Neural crest cell (in vitro differentiated cells): ENCODE measurements at places on chromosomes 11 and 22. TPM values are rescaled to one million over a fixed set of nuclear protein-coding genes. Genes with fewer than 3 reads are reported as not detected.

GRCh38 chr11:20089796-20090653, 70.2 kb downstream of the DBX1 start:
- DNase-seq, result no peak

- no peak for DNase-seq
Observed at GRCh38 chr11:1146365-1146764, 11.4 kb upstream of the MUC5AC start.

Gene DTX4
- total RNA-seq, result 129 and 139 TPM in 2 replicates

Gene LYVE1
- 0.14 TPM in 1 of 2 replicates, not detected in the other for total RNA-seq

GRCh38 chr11:10095412-10096208, 198.4 kb downstream of the SBF2 start:
- no peak for DNase-seq

DNA sequence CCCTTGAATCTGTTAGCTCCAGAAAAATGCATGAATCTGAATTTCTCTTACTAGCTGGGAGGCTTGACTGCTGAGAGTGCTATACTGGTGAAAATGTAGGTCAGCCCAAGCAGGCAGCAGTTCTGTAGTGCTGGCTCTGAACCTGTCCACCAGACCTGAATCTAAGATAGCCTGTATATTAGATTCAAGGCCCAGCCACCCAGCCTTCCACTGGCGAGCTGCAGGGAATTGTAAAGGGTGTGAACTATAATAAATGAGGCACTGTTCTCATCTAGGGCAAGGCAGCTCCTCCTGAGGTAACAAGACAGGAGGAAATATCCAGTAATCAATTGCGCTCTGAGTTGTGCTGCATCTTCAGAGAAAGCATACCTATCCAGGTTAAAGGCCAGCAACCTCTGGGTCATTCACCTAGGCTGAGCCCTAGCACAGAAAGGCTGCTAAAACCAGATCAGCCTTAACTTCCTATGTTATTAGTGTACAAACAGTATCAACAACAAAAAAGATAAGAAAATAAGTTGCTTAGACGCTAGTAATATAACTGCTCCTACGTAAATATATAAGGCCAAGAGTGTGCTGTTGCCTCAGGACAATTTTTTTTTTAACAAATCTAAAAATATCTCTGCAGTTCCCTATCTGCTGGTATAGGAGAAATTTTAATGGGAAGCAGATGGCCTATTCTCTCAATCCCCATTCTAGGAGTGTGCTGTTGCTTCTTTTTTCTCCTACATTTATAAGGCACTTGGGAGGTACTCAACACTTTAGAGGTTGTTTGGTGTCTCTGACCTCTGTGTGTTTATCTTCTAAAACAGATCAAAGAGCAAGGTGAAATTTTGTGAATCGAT, 63.0 kb downstream of the RELT start:
- DNase-seq, result no peak
